Hippocampal formation (tissue), 2 donors: ENCODE measurements at places on chromosomes 13 and 19.

- DNase-seq, result no peak
Observed at GRCh38 chr19:13132471-13133180, 14.6 kb downstream of the NACC1 start.

- no peak for DNase-seq
Observed at GRCh38 chr19:53015730-53016129, 2.0 kb downstream of the ERVV-1 start.

DNA sequence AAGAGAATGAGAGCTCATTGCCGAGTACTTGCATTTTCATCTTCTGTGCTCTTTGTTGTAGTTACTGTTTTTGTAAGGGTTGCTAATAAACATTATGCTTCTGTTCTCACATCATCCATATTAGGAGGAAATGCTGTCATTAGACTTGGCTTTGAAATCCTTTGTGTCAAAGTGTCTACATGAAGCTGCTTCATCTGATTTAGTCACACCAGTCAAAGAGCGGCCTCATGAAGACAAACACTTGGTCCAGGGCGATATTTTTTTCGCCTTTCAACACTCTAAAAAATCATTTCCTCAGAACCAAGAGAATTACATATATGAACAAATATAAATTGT, 105.0 kb downstream of the SPRY2 start:
- no peak for DNase-seq

GRCh38 chr13:92717857-92718256, 508.8 kb upstream of the GPC6 start:
- DNase-seq, result no peak

DNA sequence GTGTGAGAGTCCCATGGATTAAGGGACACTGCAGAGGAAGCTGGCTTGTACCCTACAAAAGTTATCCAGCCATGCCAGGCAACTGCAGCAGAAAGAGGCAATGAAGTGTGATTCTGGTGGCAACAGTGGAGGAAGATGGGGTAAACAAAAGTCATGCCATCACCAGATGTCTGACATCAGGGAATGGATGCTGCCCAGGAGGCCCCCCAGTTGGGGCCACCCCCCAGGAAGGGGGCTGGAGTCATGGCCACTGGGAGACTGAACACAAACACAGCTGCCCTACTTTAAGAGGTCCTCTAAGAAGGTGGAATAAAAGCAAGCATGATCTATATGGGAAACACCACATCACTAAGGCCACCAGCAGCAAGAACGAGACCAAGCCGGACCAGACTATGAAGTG, 235.3 kb downstream of the KLF12 start:
- no peak for DNase-seq

GRCh38 chr13:114122591-114123211, 9.7 kb downstream of the RASA3 start:
- no peak for DNase-seq

DNA sequence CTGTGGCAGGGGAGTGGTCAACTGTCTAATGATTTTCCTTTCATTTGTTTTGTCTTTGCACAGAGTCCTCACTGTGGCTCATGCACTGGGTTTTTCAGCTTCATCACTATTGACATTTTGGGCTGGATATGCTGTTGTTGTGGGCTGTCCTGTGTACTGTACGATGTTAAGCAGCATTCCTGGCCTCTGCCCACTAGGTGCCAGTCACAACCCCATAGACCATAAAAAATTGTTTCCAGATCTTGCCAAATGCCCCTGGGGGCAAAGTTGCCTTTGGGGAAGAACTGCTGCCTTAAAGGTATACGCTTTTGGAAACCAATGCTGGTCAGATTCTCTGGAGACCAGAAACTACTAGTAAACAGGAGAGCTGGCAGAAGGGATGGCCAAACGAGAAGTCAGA, 310.4 kb downstream of the SPRY2 start:
- DNase-seq, result peak; percentile 18

- DNase-seq, result no peak
Observed at GRCh38 chr13:44196196-44196751, 177.3 kb upstream of the SERP2 start.

GRCh38 chr13:48043789-48044503, 6.4 kb downstream of the NUDT15 start:
- DNase-seq, result no peak

DNA sequence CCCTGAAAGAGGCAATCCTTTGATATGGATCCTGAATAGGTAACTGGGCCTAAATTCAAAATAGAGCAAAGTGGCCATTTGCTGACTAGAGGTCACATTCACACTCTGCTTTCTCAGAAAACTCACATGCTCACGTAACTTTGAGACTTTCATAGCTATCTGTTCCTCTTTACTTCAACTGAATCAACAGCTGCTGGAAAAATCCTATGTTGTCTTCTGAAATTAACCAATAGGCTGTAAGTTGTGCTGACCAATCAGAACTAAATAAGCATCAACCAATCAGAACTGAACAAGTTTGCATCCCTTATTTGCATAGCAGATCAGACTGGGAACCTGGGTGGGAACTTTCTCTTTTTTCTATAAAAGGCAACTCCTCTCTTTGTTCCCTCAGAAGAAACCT, 24.0 kb upstream of the TBC1D4 start:
- no peak for DNase-seq

GRCh38 chr13:108315991-108316390, 46.5 kb downstream of the TNFSF13B start:
- DNase-seq, result no peak

- no peak for DNase-seq
Observed at GRCh38 chr13:61151062-61151461, 264.6 kb downstream of the PCDH20 start.

GRCh38 chr13:27182844-27183497, 11.4 kb upstream of the USP12 start:
- no peak for DNase-seq

DNA sequence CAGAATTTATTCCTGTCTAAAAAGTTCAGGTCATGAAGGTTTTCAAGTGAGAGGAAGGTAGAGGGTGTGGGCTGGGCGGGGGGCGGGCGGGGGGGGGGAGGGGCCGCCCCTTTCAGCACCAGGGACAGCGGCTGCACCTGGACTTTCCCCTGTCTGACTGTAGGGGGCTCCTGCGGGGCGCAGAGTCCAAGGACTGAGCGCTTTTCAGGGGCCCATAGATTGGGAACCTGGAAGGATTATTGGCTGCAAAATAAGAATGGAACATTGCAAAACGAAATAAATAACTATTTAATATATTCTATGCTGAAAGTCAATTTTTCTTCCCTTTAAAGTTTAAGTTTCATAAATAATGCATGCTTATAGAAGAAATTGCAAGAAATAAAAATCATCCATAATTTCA, 8.9 kb upstream of the CYP4F3 start:
- no peak for DNase-seq

DNA sequence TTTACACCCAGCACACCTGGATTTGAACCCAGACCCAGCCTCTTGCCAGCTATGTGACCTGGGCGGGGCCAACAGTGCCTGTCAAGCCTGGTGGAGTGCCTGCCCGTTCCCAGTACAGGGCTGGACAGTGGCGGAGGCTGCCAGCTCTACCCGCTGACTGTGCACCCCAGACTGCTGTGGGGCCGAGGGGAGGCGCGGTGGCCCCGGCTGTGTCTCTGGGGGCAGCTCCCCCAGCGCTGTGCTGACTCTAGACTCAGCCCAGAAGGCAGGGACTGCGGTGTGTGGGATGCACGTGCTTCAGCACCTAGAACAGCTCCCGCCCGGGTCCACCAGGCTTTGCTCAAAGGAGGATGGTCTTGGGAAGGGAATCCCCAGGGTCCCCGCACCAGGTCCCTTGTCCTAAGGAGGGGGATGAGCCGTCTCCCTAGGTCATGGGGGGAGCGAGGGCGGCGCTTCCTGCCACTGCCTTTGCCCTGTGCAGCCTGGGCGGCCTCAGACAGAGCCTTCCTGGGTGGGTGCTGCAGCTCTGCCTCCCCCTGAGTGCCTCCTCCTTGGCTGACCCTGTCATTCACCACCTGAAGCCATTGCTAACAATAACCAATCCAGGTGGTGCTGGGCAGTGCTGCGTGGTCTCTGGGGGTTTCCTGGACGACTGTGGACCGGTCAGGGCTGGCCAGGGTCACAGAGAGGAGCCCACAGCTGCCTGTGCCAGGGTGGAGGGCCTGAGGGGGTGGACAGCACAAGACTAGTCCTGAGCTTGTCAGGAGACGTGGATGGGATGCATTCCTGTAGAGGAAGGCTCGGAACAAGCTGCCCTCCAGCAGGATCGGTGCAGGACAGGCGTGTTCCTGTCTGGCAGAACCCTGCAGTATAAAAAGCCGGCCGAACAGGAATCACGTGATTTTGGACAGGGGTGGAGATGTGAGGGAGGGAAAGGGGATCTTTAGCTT, 18.6 kb downstream of the TMEM255B start:
- no peak for DNase-seq

GRCh38 chr13:22967669-22968068, 213.1 kb upstream of the SGCG start:
- no peak for DNase-seq

DNA sequence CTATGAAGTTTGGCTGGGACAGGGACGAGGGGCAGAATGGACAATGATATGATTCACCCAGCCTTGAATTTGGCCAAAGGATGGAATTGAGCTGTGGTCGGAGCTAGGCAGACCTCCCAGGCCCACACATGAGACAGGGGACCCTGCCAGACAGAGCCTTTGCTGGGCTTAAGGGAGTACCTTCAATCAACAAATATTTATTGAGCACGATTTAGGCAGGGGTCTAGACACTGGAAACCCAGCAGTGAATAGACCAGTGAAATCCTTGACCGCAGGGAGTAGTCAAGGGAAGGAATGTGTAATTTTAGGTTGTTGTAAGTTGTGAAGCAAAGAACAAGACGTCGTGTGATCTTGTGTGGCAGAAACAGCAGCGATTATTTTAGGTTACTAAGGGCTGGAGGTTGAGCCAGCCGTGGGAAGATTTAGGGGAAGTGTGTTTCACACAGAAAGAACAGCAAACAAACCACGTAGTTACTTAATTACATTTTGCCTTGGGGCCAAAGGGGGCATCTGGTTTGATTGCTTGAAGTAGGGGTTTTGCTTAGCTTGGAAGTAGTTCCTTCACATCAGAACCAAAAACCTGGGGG, 16.9 kb upstream of the AP1M2 start:
- peak; percentile 11 for DNase-seq

DNA sequence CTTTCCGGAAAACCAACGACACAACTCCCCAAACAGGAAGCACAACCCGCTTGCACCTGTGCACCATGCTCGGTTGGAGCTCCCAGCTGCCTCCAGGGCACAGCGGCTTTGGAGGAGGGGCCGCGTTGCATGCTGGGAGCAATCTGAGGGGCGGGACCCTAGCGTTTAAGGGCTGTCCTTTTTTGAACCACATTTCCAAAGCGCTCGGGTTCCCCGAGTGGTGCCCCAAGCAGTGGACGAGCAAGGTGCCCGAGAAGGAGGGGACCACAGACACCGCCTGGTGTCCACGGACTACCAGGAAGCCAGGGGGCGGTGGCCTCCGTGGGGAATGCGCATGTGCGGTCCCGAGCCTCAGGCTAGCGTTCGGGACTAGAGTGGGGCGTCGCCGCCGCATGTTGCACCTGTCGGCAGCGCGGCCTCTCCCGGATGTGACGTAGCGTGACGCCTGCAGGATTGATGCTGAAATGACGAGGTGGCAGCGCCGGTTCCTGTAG, 11.9 kb upstream of the ZNF57 start:
- no peak for DNase-seq

DNA sequence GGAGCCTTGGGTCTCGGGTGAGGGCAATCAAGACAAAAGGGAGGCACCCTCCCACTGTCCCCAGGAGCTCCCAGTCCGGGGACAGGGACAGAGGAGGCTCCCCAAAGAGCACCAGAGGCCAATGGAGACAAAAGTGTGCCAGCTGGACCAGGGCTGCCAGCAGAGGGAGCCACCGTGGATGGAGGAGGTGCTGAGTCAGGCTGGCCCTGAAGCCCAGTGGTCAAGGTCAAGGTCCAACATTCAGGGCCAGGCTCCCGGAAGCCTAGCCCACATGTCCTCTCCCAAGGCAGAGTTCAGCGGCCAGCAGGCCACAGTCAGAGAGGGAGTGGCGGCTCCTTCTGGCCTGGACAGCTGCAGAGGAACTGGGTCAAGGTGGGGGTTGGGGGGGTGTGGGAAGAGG, 8.4 kb downstream of the COL5A3 start:
- no peak for DNase-seq

DNA sequence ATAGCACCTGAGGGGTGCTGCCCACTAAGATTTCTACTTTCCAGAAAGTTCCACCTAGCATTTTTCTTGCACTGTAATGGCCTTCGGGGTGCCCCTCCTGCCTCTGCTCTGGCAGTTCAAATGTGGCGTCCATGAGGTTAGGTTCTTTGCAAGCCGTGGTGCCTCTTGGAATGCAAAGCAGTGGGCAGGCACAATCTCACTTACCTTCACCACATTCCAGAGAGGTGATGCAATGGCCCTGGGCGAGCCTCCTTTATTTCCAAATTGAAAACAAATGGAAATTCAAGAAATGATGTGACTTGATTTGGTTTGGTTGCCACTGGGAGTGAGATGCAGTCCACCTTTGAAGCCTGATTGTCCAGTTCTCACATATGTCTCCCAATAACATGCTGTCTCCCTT, 46.9 kb downstream of the FGF9 start:
- DNase-seq, result no peak

GRCh38 chr19:54255105-54255775, 1.8 kb downstream of the LILRB5 start:
- DNase-seq, result no peak

- peak; percentile 87 for DNase-seq
Observed at GRCh38 chr19:35115177-35115951, at the start of gene FXYD3. Gene FXYD3 (plus strand): TSS chr19:35115823. CDS start chr19:35119377, 3,554 bp downstream.

DNA sequence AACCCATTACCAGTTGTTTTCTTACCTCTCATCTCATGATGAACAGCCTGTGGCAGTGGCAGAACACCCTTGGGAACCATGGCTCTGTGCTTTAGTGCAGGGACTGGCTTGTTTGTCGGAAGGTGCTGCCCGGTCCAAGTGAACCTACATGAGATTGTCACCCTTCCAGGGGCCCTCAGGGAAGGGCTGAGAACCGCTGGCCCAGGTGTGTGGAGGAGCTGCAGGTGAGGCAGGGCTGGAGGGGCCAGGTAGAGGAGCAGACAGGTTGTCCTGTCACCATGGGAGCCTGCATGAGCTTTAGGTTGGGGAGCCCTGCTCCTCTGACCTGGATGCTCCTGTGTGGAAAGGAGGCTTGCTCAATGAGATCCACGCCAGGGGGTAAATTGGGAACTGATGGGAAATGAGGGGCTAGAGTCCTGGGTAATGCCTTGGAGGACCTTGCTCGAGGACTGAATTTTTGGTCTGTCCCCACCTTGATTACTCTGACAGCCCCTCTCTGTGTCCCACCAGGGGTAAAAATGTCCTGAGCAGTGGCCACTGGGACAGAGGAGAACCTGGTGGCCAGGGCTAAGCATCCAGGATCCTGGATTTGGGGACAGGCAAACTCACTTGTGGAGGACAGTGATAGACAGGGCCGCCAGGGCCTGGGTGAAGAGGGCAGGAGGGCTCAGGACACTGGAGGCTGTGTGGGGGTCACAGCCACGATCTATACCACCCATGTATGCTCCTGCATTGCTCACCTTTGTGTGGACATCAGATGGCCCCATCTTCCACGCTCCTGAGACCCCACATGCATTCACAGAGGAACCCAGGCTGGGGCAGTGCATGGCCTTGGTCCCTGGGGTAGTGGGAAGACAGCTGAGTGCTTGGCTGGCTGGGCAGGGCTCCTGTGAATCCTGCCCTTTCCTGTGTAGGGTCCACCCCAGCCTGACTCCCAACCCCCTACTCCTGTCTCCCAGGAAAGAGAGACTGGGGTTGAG, 24.1 kb upstream of the CEACAM1 start:
- DNase-seq, result no peak

- no peak for DNase-seq
Observed at GRCh38 chr13:76349700-76350099, 536.5 kb downstream of the KCTD12 start.

GRCh38 chr13:75393839-75394520, 88.0 kb downstream of the TBC1D4 start:
- DNase-seq, result no peak
